ENCODE measurements at places on chromosomes 1 and 21.
A peak's percentile ranks its signal among the peaks of the same experiment; 100 is the strongest.

DNA sequence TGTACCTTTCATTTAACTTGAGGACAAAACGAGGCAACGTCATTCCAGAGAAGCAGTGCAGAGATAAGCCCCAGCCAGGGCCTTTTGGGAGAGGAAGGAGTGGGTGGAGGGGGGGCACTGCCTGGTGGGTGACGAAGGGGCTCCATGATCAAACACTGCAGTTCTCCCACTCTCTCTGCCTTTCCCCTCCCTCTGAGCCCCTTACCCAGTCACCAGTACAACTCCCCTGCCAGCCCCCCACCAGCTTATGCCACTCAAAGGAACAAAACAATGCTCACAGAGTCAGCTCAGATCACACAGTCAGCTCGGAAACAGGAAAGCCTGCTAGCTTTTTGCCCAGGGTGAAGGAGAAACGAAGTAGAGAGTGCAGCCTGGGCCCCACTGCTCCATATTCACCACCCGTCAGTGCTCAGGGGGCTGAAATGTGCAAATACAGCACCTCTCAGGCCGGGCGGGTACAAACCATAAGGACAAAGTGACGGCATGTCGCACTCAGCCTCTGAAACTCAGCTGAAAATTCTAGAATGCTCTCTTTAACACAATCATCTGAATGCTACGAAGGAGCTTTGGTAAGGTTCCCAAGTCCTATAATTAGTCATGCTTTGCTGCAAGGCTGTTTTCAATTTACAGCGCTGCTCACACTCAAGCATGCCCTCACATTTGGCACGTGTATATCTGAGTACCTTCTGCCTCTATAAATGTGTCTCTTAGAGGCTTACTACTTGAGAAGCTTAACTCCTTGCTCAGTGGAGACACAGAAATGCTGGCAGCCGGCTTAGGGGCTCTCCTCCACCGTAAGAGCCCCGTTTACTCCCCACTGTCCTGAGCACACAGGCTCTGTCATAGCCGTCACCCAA, 65.8 kb upstream of the RAB4A start:
- no peak for DNase-seq

DNA sequence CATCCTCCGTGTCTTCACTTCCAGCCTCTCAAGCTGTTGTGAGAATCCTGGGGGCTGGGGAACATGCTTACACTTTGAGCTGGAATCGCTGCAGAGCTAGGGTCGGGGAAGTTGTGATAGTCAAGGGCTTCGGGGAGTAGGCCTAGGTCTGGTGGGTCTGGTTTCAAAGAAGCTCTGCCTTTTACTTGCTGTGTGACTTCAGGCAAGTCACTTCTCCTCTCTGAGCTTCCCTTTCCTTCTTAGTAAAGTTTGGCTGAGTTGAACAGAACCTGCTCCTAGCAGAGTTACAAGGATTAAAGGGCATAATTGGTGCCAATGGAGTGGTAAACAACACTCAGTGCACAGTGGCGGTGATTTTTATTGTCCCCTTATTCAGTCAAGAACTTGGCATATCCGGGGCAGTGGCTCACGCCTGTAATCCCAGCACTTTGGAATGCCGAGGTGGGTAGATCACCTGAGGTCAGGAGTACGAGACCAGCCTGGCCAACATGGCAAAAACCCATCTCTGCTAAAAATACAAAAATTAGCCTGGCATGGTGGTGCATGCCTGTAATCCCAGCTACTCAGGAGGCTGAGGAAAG, 25.7 kb downstream of the ARHGEF19 start:
- DNase-seq, result no peak

DNA sequence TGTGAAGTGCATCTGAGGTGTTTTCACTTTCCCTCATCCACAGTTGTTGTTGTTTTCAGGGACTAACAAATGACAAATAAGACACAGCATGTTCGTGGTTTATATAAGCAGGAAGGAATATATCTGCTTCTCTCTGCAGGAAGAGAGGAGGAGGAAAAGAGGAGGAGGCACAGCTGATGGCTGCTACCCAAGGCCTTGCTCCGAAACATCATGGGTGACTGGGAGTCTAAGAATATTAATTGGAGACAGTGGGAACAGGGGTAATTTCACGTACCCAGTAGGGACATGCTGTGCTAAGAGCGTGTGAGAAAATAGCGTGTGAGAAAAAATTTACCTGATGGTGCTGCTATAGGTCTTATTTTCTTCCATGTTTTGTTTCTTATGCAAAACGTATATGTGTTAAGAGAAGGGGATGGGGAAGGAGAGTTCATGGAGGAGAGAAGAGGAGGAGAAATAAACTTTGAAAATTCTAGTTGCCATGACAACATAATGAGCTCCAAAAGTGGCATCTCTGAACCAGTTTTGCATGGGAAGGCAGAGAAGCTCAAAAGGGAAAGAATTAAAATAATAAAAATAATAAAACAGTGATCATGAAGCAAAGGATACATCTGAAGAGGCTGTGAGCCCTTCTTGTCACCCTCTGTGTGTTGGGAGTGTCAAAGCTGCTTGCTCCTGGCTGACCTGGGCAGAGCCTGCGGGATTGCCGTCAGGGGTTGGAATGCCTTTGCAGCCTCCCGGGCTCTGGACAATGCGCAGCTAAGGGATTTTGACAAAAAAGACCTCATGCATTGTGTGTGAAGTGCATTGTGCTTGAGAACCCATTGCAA, 192.0 kb downstream of the CACNA1E start:
- no peak for DNase-seq

GRCh38 chr1:7705048-7705907, 65.8 kb upstream of the VAMP3 start:
- no peak for DNase-seq

GRCh38 chr1:40239626-40240025, 8.1 kb upstream of the TMCO2 start:
- DNase-seq, result no peak

GRCh38 chr21:18716578-18717138, 313.1 kb upstream of the TMPRSS15 start:
- no peak for DNase-seq

DNA sequence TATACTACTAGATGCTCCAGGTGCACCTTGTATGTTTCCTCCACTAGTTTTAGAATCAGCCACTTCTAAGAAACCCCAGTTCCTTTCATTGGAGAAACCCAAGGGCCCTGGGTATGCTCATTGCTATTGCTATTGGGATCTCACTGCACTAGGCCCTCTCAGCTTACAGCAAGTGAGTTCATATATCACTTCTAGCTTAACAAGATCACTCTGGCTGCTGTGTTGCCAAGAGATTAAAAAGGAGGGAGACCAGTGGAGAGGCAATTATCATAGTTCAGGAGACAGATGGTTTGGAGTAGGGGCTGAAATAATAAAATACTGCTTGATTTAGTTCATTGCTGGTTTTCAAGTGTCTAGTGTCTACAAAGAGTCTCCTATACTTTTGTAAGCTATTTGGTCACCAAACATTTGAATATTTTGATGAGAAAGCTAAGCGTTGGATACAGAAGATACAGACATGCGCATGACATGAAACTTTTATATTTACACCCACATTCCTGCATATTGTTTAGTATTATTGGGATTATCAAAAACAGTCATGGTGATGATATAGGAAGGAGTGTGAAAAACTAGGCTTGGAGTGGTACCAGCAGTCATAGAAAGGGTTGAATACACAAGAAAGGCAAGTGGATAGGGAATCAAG, 671.9 kb downstream of the ADGRL2 start:
- DNase-seq, result no peak

- DNase-seq, result no peak
Measured at GRCh38 chr21:30577766-30578165, 12.4 kb downstream of the KRTAP22-2 start.

DNA sequence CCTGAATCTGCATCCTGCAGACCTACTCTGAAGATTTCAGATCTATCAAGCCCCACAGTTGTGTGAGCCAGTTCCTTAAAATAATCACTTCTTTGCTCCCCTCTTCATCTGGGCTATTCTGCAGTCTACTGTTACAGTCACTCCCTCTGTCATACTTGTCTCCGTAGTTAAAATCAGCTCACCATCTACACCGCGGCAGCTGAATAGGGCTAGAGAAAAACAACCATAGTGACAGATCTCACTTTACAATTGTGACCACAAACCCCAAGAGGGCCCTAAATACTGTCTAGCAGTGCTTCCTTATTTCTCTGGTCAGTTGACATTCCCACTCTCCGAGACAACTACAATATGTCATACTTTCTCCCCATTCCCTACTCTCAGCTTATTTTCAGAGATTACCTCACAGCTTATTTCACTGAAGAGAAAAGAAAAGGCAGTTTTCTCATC, 12.9 kb downstream of the DESI2 start:
- DNase-seq, result no peak

DNA sequence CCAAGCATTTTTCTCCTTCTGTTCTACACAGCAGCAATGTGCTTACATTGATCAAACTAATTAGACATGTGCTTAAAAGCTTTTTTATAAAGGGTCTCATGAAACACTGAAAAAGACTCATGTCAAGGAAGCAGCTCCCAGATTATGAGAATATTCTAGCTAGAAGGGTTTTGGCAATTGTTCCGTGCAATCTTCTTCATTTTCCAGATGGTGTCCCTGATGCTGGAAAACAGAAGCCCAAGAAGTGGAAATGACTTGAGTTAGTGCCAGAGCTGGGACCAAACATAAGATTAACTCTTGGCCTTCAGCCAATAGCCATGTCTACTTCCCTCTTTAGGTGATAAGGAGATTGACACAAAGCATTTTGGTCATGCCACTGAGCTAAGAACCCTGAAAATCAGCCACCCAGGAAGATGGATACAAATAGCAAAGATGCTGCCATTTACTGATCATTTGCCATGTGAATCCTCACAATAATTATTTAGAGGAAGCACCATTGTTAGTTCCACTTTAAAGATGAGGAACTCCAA, 110.8 kb downstream of the MATN1 start:
- DNase-seq, result no peak

DNA sequence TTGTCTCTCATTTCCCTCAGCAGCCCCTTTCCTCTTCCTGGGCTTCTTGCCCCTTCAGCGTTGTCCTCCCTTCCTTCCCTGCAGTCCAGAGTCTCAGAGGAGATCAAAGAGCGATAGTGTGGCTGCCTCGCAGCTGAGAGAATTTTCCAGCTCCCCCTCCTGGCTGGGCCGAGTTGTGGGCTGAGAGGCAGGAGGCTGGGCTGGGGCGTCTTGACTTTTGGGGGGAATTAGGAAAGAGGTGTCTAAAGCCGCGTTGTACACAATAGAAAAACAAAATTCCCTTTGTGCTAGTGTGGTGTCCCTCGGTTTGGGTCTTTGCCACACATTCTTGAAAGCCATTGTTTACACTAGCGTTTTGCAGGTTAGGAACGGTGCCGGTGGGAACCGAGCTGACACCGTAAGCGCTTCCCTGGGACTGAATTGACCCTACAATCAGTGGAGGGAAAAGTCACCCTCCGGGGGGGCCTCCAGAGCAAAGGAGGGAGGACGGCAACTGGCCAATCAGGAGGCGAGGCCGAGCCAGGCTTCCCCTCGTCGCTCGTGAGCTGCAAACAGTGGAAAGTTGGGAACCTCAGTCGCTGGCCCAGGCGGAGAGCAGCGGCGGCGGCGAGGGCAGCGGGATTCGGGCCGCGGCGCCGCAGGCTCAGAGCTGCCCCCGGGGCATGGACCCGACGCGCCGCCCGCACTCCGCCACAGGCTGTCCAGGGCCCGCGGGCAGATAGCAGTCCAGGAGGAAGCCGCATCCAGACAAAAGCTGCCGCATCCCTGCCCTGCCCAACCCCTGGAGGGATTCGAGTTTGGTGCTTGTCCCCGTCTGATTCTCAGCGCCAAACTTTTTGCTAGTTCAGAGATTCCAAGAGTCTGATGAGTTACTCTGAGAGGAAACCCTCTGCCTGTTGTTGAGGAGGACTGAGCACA, at the start of gene HMCN1:
HMCN1 (plus strand) TSS at position 574 of the 918 bp plus-strand sequence. CDS start 389 bp downstream, outside the sequence.
- DNase-seq, result peak; percentile 47

DNA sequence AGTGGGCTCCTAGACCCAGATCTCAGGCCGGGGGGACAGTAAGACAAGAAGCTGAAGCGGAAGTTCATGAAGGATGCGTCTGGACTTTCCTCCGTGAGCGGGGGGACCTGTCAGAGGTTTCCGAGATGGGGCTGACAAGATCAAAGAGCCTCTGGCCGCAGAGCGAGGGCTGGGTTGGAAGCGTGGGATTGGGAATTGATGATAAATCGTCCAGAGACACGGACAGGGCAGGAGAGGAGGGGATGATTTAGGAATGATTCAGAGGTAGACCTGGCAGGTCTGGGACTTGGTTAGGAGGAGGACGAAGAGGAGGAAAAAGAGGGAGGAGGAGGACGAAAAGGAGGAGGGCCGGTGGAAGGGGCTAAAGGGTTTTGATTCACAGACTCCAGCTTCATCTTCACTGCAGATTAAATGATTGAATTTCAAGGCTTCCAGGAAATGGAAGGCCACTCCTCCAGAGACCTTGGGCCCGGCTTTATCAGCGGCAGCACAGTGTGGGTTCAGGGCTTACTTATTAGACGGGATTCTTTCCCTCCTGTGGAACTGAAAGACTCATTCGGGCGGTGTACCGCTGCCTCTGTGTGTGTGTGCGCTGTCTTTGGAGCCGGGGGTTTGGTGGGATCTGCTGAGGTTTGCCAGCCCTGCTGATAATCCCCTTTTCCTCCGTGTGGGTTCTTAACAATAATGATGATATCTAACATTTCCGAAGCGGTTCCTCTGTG, 85.7 kb upstream of the SLC45A1 start:
- no peak for DNase-seq

GRCh38 chr1:180083164-180083563, 71.5 kb upstream of the QSOX1 start:
- no peak for DNase-seq

- no peak for DNase-seq
Measured at GRCh38 chr1:7266561-7266960, 481.3 kb downstream of the CAMTA1 start.

DNA sequence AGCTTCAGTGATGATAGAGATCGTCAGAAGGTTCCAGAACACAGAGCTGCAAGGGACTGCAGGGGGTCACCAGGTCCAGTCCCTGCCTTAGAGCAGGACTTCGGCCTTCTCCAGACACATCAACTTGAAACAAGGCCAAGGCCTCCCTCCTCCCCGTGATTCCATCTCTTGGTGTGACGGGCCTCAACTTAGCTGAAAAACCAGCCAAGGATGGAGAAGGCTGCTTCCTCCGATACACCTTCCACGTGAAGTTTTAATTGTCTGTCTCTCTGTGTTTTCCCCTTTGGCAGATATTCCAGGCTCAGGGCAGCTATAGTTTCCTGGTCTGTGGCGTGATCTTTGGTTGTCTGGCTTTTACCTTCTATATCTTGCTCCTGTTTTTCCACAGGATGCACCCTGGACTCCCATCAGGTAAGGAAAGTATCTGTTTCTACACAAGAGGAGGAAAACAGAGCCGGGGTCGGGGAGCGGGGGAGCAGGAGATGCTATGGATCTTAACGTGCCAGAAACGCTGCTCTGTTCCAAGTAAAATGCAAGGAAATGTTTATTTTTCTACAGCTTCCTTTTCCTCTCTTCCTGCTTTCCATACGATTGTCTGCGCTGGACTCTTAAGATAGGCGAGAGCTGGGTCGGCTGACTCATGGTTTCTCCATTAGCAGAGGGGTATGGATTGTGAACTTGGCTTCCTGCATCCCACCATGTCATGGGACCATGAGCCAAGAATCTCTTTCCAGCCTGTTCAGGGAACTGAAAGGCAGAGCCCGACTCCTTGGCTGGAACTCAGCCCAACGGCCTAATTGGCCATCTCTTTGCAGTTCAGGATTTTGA, 32.8 kb downstream of the ELK4 start:
- peak; percentile 37 for DNase-seq

- no peak for DNase-seq
Measured at GRCh38 chr1:101116006-101116405, 90.4 kb upstream of the DPH5 start.

All from activated CD8-positive, alpha-beta memory T cell treated with anti-CD3 and anti-CD28 coated beads, Interleukin-2, amount 10 ng/mL, durations not matched to agents 7 days and 5 days (primary cell).